ENCODE measurements at places on chromosomes 1 and 21. TPM values are rescaled to one million over a fixed set of nuclear protein-coding genes. Genes with fewer than 3 reads are reported as not detected.

DNA sequence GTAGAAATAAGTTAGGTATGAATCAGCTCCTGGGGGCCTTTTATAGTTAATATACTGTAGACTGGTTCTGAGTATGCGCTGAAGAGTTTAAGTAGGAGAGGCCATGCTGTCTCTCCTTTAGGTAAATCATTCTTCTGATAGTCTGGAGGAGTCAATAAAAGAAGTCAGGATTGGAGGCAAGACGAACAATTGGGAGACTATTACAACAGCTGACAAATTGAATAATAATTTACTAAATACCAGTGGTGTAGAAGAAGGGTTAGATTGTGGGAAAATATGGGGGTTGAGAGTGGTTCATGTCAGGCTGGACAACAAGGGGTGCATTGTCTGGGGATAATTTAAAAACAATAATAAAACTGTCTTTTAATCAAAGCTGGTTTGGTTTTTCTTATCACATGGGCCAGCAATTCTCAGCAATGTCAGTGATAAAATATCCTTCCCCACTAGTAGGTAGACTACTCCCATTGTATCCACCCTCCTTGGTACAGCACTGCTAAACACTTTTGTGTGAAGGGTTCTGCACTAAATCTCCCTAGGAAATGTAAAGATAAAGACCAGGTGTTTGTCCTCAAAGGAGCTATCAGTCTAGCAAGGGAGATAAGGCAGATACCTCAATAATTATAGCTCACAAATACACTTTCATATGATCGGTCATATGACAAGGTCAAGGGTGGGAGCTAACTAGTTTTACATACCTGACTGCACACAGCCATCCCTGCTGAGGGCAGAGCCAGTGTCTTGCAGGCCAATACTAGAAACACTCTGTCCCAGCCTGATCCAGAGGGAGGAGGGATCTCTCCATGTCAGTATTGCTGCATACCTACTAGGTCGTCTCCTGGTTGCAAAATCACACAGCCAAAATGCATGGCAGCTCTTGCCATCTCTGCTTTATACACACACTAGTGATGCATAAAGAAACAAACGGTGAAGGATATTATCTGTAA is 299.7 kb downstream of the VAV3 start:
- DNase-seq = no peak

GRCh38 chr1:70396607-70397006 is 14.5 kb upstream of the CTH start:
- no peak for DNase-seq

The SPRR2E gene
- not detected for total RNA-seq

The CRP gene
- not detected for total RNA-seq

The SPRR4 gene
- not detected for total RNA-seq

- peak; percentile 60 for DNase-seq
Observed at GRCh38 chr1:229148041-229148671, 122.8 kb upstream of the RAB4A start.

DNA sequence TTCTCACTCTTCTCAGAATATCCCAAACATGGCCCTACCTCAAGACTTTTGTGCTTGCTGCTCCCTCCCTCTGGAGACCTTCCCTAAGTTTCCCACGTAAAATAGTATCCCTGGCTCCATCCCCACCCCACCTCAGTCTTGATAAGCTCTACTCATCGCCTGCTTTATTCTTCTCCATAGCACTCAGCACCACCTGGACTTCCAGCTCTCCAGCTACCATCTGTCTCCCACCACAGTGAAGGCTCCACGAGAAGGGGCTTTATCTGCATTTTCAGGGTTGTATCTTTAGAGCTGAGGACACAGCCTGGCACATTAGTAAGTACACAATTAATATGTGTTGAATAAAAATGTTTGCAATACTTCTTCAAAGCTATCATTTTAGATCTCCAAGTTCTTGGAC is 37.8 kb downstream of the MAB21L3 start:
- no peak for DNase-seq

- DNase-seq = no peak
Observed at GRCh38 chr1:69513601-69514000, 54.1 kb upstream of the LRRC7 start.

The PLA2G2D gene
- total RNA-seq = not detected

The LIX1L gene
- 2.6 TPM for total RNA-seq

The NDUFS2 gene
- total RNA-seq = 94.7 TPM

DNA sequence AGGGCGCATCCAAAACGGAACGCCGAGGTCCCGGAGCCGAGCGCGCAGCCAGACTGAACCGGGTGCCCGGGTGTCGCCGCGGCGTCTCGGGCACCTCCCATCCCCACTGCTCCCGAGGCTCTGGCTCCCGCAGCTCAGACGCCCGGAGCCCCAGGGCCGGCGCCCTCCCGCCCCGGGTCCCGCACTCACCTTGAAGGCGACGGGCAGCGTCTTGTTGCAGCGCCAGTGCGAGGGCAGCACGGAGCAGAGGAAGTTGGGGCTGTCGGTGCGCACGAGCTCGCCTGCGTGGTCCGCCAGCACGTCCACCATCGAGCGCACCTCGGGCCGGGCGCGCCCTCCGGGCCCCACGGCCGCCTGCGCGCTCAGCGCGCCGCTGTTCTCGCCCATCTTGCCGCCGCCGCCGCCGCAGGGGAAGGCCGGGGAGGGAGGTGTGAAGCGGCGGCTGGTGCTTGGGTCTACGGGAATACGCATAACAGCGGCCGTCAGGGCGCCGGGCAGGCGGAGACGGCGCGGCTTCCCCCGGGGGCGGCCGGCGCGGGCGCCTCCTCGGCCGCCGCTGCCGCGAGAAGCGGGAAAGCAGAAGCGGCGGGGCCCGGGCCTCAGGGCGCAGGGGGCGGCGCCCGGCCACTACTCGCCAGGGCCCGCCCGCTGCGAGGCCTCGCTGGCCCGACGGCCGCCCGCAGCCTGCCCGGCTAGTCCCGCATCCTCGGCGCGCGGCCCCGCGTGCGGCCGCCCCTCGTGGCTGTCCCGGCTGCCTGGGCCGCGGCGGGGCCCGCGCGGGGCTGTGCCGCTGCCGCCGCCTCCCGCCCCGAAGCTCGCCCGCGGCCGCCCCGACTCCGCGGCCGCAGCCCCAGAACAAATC is 447 bp downstream of the RUNX3 start:
- peak; percentile 61 for DNase-seq

DNA sequence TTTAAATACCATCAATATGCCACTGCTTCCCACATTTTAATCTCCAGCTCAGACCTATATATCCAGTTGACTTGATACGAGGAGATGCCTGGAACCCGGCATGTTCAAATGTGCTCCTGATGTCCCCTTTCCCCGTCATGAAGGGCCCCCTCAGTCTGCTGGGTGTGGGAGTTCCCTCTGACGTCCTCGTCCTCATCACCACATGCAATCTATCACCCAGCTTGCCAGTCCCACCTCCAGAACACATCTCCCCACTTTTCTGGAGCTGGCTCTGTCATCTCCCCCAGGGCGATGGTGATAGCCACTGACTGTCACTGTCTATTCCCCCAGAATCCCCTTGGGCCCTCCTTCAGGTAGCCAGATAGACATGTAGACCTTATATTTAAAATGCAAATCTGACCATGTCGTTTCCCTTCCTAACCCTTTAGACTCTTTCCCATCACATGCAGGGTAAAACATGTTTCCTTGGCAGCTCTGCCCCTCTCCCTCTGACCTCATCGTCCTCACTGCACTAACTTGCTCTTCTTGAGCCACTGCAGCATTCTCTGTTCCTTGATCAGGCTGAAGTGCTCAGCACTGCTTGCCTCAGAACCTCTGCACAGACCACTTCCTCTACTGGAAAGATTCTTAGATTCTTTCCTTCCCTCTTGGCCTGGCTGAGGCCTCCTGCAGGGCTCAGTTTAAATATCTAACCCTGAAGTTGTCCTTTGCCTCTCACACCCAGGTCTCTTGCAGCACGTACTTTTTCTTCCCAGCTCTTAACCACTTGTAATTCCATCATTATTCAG is 7.4 kb downstream of the AZIN2 start:
- DNase-seq = no peak

The C1orf56 gene
- 1.6 TPM for total RNA-seq

DNA sequence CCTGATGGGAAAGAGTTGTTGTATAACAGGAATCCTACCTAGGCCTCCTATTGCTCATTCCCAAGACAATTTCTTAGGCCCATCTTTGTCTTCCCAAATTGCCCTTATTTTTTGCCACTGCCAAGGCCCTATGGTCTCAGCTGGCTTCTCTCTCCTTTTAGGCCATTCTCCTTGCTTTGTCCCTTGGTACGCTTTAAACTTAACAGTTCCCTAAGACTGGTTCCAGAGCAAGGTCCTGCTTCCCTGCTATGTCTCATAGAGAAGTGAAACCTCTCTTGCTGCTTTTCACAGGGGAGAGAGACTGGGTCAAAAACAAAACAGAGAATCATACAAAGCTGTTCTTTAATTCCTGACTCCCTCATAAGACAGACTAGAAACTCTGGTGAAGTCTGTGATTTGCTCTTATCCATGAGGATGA is 77.1 kb downstream of the XCL2 start:
- no peak for DNase-seq

DNA sequence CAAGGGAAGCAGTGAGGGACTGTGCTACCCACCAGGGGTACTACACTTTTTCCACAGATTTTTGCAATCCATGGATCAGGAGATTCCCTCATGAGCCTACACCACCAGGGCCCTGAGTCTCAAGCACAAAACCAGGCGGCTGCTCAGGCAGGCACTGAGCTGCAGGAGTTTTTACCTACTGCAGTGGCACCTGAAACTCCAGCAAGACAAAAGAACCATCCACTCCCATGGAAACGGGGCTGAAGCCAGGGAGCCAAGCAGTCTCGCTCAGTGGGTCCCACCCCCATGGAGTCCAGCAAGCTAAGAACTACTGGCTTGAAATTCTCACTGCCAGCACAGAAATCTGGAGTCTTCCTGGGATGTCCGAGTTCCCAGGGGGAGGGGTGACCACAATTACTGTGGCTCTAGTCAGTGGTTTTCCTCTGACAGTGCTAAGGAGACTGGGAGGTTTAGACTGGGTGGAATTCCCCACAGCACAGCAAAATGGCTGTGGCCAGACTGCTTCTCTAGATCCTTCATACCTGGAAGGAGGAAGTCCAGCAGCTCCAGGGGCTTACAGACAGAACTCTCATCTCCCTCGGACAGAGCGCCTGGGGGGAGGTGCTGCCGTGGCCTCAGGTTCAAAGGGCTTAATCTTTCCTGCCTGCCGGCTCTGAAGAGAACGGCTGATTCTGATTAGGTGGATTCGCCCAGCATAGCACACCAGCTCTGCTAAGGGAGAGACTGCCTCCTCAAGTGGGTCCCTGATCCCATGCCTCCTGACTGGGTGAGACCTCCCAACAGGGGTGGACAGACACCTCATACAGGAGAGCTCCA is 437.8 kb downstream of the LTN1 start:
- DNase-seq = peak; percentile 18

DNA sequence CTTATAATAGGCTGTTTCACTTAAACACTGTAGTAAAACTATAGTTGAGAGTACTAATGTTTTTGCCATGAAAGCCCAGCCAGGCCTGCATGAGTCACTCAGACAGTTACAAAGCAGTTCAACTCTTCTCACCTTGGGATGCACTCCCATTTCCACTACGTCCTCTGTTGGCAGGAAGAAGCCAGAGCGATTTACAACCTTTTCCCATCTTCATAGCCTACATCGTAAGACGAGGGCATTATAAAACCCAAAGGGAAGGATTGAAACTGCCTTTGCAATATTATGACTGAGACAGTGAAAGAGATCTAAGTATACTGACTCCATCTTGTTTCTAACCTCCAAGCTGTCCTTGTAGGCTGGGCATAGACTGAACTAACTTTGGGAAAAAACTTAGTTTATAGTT is 71.8 kb upstream of the CSF1 start:
- DNase-seq = no peak

DNA sequence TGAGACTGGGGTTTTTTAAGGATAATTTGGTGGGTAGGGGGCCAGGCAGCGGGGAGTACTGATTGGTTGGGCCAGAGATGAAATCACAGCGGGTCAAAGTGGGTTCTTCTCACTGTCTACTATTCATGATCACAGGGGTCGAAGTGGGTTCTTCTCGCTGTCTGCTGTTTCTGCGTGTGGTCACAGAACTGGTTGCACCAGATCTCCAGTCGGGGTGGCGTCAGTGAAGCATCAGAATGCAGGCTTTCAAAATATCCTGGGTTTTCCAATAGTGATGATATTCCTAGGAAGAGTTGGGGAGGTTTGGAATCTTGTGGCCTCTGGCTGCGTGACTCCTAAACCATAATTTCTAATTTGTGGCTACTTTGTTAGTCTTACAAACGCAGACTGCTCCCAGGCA is 45.1 kb downstream of the TRPM2 start:
- DNase-seq = no peak

The MAP3K6 gene
- total RNA-seq = 10.6 TPM
